Ascending aorta (tissue), 2 donors: ENCODE measurements at places on chromosomes 6 and 20. TPM values are rescaled to one million over a fixed set of nuclear protein-coding genes. Genes with fewer than 3 reads are reported as not detected.

- no peak for DNase-seq
Measured at GRCh38 chr20:16552015-16552414, 21.2 kb downstream of the KIF16B start.

DNA sequence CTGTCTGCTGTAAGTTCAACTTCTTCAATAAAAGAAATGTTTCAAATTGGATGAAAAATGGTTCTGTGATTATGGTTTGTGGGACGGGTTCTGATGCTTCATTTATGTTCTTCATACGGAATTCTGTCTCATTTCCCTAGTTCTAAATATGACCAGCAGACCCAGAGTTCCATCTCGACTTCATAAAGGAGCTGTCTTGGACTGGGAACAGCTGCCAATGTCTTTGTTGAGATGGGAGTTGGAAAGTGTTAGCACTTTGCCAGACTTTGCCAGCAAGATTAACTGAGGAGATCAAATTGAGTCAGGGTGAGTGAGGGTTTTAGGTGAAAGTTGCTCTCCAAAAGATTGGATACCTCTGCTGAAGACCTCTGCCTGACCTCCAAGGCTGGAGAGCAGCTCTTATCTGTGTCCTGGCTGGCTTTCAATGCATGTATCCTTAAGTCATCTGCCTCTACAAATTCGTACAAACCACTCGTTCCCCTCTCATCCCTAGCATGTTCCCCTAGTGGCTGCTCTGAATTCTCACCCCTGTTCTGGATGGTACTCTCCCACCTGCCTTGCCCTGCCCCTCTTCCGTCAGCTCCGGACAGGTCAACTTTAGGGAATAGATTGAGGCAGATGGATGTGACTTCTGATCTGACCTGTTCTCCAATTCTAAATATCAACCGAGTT is at the start of gene EFCAB8:
EFCAB8 (plus strand) TSS at position 223 of the 672 bp plus-strand sequence. CDS start 4,870 bp downstream, outside the sequence.
- DNase-seq, result no peak

GRCh38 chr20:21280522-21281016 is 22.6 kb upstream of the XRN2 start:
- no peak for DNase-seq

GRCh38 chr6:3204921-3205320 is 22.5 kb downstream of the TUBB2B start:
- DNase-seq, result no peak

GRCh38 chr20:22578221-22579118 is 5.9 kb downstream of the FOXA2 start:
- DNase-seq, result no peak

Gene COL9A3
- 13.8 TPM for total RNA-seq

DNA sequence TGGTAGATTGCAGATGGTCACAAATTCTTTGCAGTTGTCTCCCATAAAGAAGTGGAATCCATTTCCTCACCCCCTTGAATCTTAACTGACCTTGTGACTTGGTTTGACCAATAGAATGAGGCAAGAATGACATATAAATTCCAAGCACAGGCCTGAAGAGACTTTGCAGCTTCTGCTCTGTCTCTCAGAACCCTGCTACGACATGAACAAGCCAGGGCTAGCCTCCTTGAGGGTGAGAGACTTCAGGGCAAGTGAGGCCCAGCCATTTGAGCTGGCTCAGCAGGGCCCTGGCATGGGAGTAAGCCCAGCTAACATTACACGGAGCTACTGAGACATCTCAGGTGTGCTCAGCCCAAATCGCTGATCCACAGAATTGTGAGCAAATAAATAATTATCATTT is 216.3 kb upstream of the MAN1A1 start:
- DNase-seq, result no peak

GRCh38 chr6:138689849-138690248 is 83.7 kb upstream of the CCDC28A start:
- DNase-seq, result no peak

GRCh38 chr6:134557509-134557908 is 239.6 kb upstream of the SGK1 start:
- no peak for DNase-seq

DNA sequence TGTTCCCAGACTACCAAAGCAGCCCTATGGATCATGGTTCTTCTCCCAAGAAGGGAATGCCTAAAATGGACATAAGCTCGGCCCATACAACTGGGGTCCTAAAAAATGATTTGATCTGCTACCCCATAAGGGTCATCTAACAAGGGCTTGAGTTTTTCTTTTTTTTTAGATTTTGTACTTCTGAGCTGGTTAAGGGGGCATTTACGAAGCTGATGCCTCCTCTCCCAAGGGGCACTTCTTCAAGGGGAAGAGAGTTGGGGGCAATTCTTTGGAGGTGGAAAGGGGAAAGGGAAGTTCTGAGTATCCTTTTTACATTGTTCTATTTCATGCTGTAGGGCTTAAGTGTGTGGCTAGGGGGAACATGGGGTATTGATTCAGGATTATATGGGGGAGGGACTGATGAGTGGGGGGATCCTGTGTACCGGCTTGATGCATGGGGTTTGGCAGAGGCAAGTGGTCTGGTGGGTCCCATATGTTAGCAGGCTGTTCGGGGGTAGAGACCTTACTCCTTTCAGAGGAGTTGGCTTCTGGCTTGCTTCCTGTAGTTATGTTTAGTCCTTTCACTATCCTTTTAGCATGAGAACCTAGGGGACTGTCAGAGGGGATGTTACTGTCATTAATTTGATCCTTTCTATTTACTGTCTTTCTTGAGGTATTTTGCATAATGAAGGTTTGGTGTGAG is 8.1 kb upstream of the ZNFX1 start:
- DNase-seq, result no peak

- no peak for DNase-seq
Measured at GRCh38 chr20:8007490-8007889, 12.1 kb downstream of the TMX4 start.

DNA sequence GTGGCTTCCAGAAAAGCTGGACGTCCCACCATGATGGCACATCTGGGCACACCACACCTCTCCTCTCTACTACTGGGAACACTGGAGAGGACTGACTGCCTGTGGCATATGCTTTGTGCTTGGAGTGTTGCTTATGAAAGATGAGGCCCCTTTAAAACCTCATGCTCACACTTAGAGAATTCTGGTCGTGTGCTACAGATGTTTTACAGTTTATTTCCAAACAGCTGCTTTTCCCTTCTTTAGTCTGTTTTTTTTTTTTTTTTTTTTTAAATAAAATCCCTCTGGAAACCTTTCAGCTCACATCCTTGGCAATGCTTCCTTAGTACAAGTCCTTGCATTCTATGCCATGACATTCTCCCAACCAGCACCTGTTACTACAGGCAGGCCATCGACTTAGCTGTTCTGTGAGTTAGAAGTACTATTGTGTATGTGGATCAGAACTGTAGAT is 60.3 kb downstream of the BMP6 start:
- DNase-seq, result no peak

DNA sequence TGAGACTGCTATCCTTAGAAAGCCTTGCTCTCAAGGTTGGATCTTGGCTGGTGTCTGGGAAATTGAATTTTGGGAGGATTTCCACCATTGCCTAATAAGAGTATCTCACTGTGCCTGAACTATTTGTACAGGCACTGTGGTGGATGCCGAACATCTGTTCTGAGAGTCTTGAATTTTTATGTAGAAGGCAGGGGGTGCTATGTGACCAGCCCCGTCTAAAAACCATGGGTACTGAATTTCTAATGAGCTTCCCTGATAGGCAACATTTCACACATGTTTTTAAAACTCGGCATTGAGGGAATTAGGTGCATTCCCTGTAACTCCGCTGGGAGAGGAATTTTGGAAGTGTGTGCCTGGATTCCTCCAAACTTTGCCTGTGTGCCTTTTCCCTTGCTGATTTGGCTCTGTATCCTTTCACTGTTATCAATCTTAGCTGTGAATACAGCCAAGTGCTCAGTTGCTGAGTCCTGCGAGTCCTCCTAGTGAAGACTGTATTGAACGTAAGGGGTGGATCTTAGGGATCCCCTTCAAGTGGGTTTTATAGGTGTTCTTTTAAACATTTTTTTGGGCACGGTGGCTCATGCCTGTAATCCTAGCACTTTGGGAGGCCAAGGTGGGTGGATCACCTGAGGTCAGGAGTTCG is 27.6 kb upstream of the SCAF8 start:
- DNase-seq, result no peak

DNA sequence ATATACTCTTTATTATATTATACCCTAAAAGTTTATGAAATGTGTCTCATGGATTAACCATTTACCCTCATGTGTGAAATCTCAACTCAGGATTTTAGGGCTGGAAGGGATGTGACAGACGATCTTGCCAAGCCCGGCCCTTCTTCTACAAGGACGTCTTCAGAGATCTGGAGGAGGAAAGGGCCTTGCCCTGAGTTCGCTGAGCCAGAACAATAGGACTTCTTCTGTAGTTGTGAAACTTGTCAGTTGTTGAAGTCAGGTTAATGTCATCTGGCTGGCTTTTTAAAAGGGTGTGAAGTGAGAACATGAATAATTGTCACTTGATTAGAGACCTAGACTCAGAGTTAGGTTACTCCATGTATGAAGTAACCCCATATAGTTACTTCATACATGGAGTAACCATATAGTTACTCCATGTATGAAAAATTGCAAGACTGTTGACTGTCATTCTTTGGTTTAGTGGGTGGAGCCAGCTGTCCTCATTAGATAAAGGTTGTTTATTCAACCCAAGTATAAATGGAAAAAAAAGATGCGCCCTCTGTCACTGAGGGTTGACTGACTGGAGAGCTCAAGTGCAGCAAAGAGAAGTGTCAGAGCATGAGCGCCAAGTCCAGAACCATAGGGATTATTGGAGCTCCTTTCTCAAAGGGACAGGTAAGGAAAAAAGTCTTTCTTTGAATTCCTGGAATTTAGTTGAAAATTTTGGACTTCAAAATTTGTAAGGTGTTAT is at the start of gene ARG1:
ARG1 (plus strand) TSS at position 541 of the 730 bp plus-strand sequence; CDS start at position 598, 57 bp downstream.
- no peak for DNase-seq

Gene KIF25
- not detected for total RNA-seq

- DNase-seq, result no peak
Measured at GRCh38 chr20:48065833-48066232, 280.6 kb upstream of the SULF2 start.

DNA sequence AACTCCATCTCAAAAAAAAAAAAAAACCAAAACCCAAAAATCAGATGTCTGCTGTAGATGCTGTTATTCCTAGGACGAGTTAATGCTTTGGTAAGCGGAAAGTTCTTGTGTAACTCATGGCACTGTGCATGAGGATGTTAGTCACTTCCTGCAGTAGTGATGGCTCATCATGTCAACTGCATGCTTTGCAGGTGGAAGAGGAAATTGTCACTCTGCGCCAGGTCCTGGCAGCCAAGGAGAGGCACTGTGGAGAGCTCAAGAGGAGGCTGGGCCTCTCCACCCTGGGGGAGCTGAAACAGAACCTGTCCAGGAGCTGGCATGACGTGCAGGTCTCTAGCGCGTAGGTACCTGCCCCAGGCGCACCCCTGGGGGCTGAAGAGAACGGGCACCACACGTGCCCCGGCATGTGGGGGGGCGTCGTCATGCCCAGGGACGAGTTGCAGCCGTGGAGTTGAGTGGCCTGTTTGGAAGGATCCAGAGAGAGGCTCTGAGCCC is 8.5 kb downstream of the TPD52L2 start:
- peak; percentile 41 for DNase-seq

GRCh38 chr6:87932361-87932760 is 115.3 kb upstream of the SPACA1 start:
- DNase-seq, result no peak

DNA sequence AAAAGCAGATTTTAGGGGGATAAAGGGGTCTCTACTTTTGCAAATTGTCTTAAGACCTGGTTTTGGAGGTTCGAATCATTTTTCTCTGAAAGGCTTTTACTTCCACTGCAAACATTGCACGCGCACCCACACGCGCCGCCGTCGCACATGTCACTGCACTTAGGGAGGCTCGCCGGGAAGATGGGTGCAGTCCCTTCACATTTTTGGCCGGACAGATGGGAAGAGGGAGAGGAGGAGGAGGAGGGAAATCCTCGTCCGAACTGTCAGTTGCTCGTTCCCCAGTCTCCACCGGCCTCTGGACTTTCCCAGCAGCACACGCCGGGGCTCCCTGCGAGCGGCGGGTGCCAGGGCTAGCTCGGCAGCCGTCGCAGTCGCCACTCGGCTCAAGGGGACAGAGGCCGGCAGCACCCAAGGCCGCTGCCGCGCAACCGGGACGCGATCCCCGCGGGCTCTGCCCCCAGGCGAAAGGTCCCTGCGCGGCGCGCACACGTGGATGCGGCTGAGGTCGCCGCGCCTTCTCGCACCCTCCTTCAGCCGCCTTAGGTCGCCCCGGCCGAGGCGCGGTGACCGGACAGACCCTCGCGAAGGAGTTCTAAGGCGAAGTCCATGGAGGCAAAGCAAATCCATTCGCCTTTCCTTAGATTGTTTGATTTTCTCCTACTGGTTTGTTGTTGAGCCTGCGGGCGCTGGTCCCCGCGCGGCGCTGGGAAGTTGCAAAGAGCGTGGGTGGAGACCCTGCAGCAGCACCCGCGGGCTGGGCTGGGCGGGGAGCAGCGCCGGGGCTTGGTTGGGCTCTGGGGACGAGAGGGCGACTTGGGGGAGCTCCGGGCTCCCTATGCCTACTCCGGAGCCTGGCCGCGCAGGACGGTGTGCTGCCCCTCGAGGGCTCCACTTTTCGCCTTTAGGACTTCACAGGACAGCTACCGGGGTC is 1.2 kb downstream of the MYB start:
- no peak for DNase-seq
